GM23338 (cell line): ENCODE measurements at places on chromosomes 3 and 15.

GRCh38 chr3:71149959-71150954 lies 433.3 kb downstream of the FOXP1 start:
- no peaks in the 10 kb centered on the region for H3K36me3 ChIP-seq
- no peak overlapping the region for H3K4me3 ChIP-seq
- no peak overlapping the region; the same call in 1 of the 2 replicates for H3K27ac ChIP-seq
- no peaks in the 10 kb centered on the region for H3K27me3 ChIP-seq

DNA sequence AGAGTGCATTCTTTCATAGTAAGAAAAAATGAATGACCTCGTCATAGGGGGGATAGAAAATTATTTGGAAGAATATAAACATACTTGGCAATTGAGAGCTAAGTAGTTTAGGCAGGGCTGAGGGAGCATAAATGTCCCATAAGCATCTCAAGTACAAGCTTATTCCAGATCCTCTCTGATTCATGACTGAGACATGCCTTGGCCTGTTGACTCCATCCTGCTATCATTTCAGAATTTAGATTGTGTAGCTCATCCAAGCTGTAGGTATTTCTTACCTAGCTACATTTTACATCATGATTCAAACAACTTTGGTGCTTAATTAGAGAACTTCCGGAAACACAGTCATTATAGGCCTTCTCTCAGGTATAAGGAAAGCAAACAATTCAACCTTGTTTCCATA lies 12.3 kb downstream of the POGLUT1 start:
- H3K27ac ChIP-seq, result 0 out of 2 replicates have a peak overlapping the region, but pooled peaks have one; percentile 22
- H3K36me3 ChIP-seq, result peaks cover 26% of the 10 kb centered on the region
- DNase-seq, result no peak
- no peaks in the 10 kb centered on the region for H3K27me3 ChIP-seq
- no peak overlapping the region for H3K4me3 ChIP-seq
- H3K4me1 ChIP-seq, result no peaks in the 10 kb centered on the region

GRCh38 chr3:126157083-126157768 lies 23.2 kb downstream of the ALDH1L1 start:
- H3K4me1 ChIP-seq, result no peaks in the 10 kb centered on the region
- no peak for DNase-seq
- H3K27ac ChIP-seq, result no peak overlapping the region
- no peaks in the 10 kb centered on the region for H3K36me3 ChIP-seq

- H3K4me3 ChIP-seq, result no peak overlapping the region
- H3K4me1 ChIP-seq, result no peaks in the 10 kb centered on the region
- H3K27me3 ChIP-seq, result no peaks in the 10 kb centered on the region
- peaks cover 4% of the 10 kb centered on the region; the same call in 1 of the 2 replicates for H3K36me3 ChIP-seq
- no peak for DNase-seq
Measured at GRCh38 chr15:26572602-26573350, 200.1 kb downstream of the GABRB3 start.
